ENCODE measurements at places on chromosomes 13 and 19. TPM values are rescaled to one million over a fixed set of nuclear protein-coding genes. Genes with fewer than 3 reads are reported as not detected.

Gene KLK3
- total RNA-seq, result not detected

GRCh38 chr19:38733493-38734175 lies 10.6 kb downstream of the CAPN12 start:
- peak overlapping the region; percentile 31 for H3K4me3 ChIP-seq
- no peaks in the 10 kb centered on the region for H3K27me3 ChIP-seq
- peak overlapping the region; percentile 90 for H3K27ac ChIP-seq

DNA sequence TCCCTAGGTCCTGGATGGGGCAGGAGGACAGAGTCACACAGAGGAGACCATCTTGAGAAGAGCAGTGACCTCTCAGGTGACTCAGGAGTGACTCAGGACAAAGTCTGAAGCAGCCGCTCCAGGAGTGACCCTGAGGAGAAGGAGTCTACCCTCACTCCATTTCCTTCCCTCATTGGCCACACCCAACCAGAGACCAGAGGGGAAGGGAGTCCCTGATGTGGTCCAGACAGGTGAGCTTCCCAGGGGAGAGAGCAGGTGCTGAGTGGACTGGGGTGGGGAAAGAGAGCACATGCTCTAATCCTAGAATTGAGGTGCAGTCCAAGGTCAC lies 75.5 kb upstream of the MEDAG start:
- peaks cover 7% of the 10 kb centered on the region for H3K4me1 ChIP-seq
- H3K27me3 ChIP-seq, result peaks cover 30% of the 10 kb centered on the region
- H3K4me3 ChIP-seq, result no peak overlapping the region
- H3K27ac ChIP-seq, result no peak overlapping the region
- no peak for DNase-seq
- H3K36me3 ChIP-seq, result peaks cover 3% of the 10 kb centered on the region

Gene FPR3
- total RNA-seq, result not detected

DNA sequence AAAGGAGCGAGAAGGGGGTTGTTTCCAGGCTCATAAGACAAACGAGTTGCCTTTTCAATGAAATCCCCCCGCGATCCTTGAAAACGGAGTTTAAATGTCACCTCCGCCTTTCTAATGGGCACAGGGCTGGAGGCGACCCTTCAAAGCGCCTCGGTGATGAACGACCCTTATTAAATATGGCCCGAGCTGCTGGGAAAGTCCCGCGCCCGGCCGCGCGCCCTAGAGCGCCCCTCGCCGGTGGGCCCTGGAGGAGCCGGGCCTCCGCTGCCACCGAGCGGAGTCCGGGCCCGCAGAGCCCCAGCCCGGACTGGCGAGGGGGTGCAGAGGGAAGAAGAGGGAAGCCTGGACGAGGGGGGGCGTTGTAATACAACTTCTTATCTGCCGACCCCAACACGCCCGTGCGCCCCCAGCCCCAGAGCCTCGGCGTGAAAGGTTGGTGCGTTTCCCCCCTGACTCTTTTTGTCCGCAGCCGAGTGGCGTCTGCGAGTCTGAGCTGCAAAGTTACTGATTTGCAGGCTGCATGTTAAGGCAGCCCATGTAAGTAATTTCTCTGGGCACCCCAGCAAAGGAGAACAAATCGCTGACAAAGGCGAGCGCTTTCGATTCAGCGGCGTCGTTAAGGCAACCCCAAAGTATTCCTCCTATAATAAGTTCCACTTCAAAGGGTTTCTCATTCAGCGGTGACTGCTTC lies 11.9 kb downstream of the ZIC5 start:
- peaks cover 79% of the 10 kb centered on the region for H3K27me3 ChIP-seq
- peak overlapping the region; percentile 19 for H3K27ac ChIP-seq
- H3K4me3 ChIP-seq, result peak overlapping the region; percentile 31
- DNase-seq, result no peak
- H3K36me3 ChIP-seq, result peaks cover 3% of the 10 kb centered on the region

Gene SERPINE3
- not detected for total RNA-seq

DNA sequence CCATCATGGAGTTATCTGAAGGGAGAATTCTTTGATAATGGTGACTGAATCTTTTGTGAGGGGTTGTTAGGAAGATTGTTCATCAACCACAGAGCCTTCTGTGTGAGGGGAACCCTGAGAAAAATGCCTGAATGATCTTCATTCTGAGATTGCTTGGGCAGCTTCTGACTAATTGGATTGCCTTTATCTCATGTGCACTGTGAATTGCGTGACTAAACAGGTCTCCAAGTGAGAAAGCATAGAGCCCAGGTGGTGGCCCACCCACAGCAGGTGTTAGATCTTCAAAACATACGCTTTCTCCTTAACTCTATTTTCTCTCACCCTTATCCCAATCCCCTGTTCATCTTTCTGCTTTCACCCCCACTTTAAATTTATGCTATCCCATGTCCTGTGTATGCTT lies 58.3 kb downstream of the DOCK9 start:
- peak overlapping the region; percentile 14 for H3K27ac ChIP-seq
- peaks cover 29% of the 10 kb centered on the region for H3K4me1 ChIP-seq
- no peak overlapping the region for H3K4me3 ChIP-seq
- H3K27me3 ChIP-seq, result no peaks in the 10 kb centered on the region

GRCh38 chr13:87674247-87674738 lies 3.1 kb downstream of the SLITRK5 start:
- no peak overlapping the region for H3K27ac ChIP-seq
- peaks cover 9% of the 10 kb centered on the region for H3K4me1 ChIP-seq
- peaks cover 3% of the 10 kb centered on the region for H3K36me3 ChIP-seq
- H3K4me3 ChIP-seq, result peak overlapping the region; percentile 75
- peaks cover 56% of the 10 kb centered on the region for H3K27me3 ChIP-seq

GRCh38 chr13:109779074-109779473 lies 7.3 kb downstream of the IRS2 start:
- DNase-seq, result peak; percentile 29
- H3K27ac ChIP-seq, result peak overlapping the region; percentile 88
- H3K4me1 ChIP-seq, result peaks cover 45% of the 10 kb centered on the region
- H3K4me3 ChIP-seq, result peak overlapping the region; percentile 85

Gene RDH8
- not detected for total RNA-seq

- no peaks in the 10 kb centered on the region for H3K27me3 ChIP-seq
- no peak for DNase-seq
- no peaks in the 10 kb centered on the region for H3K36me3 ChIP-seq
- H3K4me3 ChIP-seq, result peak overlapping the region; percentile 87
- H3K27ac ChIP-seq, result peak overlapping the region; percentile 90
- H3K4me1 ChIP-seq, result peaks cover 33% of the 10 kb centered on the region
These were observed 158.0 kb downstream of the TM9SF2 start for GRCh38 chr13:99659226-99659625.

DNA sequence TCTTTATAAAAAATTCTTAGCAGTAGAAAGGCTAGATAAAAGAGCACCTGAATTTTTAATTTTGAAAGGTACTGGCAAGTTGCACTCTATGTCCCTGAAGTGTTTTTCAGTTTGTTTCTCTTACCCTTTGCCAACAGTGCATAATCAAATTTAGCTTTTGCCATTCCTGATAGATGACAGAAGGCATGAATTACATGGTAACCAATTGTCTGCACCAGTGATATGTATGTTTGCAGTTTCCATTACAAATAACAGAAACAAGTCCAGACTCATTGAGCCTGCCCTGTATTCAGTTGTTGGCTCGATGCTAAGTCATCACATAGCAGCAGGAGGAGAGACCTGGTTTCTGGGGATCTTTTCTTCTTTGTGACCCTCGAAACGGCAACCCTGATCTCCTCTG lies 309.8 kb downstream of the DNAJC15 start:
- peaks cover 2% of the 10 kb centered on the region for H3K36me3 ChIP-seq
- peaks cover 44% of the 10 kb centered on the region for H3K27me3 ChIP-seq
- no peak overlapping the region for H3K4me3 ChIP-seq
- no peak overlapping the region for H3K27ac ChIP-seq
- H3K4me1 ChIP-seq, result no peaks in the 10 kb centered on the region

GRCh38 chr19:35442091-35442490 lies 6.0 kb upstream of the FFAR2 start:
- peaks cover 10% of the 10 kb centered on the region for H3K27me3 ChIP-seq
- H3K27ac ChIP-seq, result no peak overlapping the region
- H3K4me3 ChIP-seq, result no peak overlapping the region
- DNase-seq, result no peak
- no peaks in the 10 kb centered on the region for H3K36me3 ChIP-seq
- H3K4me1 ChIP-seq, result peaks cover 27% of the 10 kb centered on the region

DNA sequence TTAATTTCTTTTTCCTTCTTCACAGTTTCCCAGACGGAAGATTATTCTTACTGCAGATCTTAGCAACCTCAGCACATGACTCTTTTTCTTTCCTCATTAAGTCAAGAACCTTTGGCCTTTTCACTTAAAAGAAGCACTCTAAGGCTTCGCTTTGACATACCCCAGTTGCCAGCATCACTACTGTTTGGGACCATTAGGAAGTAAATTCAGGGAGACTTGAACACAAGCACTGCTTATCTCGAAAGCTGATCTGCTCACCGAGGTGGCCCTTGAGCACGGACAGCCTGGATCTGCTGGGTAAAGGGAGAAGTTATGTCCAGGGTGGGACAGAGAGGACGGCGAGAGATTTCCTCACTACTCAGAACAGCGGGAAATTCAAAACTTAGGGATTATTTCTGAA lies 151.4 kb upstream of the RNF113B start:
- peaks cover 2% of the 10 kb centered on the region for H3K4me1 ChIP-seq
- no peak for DNase-seq
- no peak overlapping the region for H3K27ac ChIP-seq
- H3K4me3 ChIP-seq, result no peak overlapping the region

DNA sequence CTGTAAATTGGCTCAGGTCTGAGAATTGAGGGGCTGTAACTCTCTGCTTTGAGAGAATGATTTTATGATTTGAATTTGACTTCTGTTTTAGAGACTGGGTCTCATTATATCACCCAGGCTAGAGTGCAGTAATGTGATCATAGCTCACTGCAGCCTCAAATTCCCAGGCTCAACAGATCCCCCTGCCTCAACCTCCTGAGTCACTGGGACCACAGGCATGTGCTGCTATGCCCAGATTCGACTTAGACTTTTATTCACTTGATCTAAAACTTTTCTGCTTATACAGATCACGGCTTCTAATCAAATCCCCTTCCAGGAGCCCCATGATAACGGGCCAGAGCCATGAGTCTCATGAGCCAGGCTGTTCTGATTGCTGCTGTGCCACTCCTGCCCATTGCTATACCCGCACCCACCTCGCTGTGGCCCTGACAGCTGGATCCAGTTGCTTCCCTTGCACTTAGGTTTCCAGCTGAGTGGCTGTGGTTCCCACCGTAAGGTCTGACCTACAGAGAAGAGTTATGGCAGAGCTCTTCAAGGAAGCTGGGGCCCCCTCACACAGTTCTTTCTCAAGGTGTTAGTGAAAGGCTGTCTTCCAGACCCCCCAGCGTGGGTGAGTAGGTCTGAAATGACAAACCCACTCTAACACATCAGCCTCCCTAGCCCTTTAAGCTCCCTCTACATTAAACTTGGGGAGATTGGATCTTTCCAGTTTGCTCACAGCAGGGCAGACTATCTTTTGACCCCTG lies 251.2 kb upstream of the SGCG start:
- H3K27me3 ChIP-seq, result peaks cover 27% of the 10 kb centered on the region
- H3K27ac ChIP-seq, result no peak overlapping the region
- DNase-seq, result no peak

GRCh38 chr19:30266687-30267086 lies 105.5 kb upstream of the ZNF536 start:
- H3K4me1 ChIP-seq, result peaks cover 2% of the 10 kb centered on the region
- H3K27me3 ChIP-seq, result peaks cover 44% of the 10 kb centered on the region
- H3K4me3 ChIP-seq, result no peak overlapping the region
- no peaks in the 10 kb centered on the region for H3K36me3 ChIP-seq
- no peak overlapping the region for H3K27ac ChIP-seq

DNA sequence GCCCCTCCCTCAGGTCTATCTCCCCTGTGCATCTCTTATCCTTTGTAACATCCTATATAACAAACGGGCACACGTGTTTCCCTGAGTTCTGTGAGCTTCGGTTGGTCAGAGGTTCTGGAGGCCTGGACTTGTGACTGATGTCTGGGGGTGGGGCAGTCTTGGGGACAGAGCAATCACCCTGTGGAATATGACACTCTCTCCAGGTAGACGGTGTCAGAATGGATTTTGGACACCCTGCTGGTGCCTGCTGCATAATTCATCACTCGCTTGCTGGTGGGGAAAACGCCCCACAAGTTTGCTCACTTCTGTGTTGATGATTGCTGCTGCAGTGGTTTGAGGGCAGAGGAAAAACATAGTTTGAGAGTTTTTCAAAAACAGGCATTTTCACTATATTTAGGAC lies 223.2 kb downstream of the UQCRFS1 start:
- H3K27me3 ChIP-seq, result peaks cover 5% of the 10 kb centered on the region
- H3K27ac ChIP-seq, result no peak overlapping the region
- no peaks in the 10 kb centered on the region for H3K36me3 ChIP-seq
- no peak overlapping the region for H3K4me3 ChIP-seq
- H3K4me1 ChIP-seq, result no peaks in the 10 kb centered on the region
- no peak for DNase-seq

DNA sequence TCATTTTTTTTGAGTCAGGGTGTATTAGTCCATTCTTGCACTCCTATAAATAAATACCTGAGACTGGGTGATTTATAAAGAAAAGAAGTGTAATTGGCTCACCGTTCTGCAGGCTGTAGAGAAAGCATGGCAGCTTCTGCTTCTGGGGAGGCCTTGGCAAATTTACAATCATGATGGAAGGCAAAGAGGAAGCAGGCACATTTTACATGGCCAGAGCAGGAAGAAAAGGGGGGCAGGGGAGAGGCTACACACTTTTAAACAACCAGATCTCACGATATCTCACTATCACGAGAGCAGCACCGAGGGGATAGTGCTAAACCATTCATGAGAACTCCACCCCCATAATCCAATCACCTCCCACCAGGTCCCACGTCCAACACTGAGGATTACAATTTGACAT lies 44.5 kb upstream of the MIR17HG start:
- H3K4me1 ChIP-seq, result no peaks in the 10 kb centered on the region
- H3K27me3 ChIP-seq, result peaks cover 14% of the 10 kb centered on the region
- H3K27ac ChIP-seq, result no peak overlapping the region
- H3K4me3 ChIP-seq, result no peak overlapping the region

Gene FBXL3
- total RNA-seq, result 81.2 TPM

- no peak overlapping the region for H3K27ac ChIP-seq
- H3K36me3 ChIP-seq, result no peaks in the 10 kb centered on the region
- no peak for DNase-seq
These were observed 184.2 kb downstream of the SLITRK6 start for GRCh38 chr13:85615031-85615430.

Gene CCDC8
- not detected for total RNA-seq

Gene ACP7
- total RNA-seq, result not detected

DNA sequence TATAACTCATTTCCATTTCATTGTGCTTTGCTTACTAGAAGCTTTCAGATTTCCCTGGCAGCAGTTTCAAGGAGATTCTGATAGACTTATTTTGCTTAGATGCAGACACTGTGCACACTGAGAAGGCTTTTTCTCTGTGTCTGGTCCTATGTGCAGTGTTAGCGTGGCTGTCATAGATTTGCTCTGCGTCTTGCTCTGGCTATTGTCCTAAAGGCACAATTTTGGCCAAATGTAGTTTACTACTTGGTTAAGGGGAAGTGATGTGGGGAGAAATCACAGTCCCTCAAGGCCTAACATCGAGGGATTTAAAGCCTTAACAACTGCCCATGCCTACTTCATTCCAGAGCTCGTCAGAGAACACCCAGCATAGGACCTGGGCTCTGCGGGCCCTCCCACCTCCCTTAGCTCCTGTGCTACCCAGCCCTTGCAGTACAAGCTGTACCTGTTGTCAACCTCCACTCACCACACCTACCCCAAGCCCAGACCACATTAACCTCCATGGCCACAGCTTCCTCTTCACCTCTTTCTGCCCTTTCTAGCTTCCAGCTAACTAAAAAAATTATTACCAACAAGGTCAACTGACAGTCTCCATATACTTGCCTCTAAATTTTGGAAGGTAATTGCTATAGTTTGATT lies 38.9 kb upstream of the KATNAL1 start:
- H3K36me3 ChIP-seq, result peaks cover 2% of the 10 kb centered on the region
- H3K27ac ChIP-seq, result peak overlapping the region; percentile 62
- no peak for DNase-seq
- H3K27me3 ChIP-seq, result no peaks in the 10 kb centered on the region

- peaks cover 15% of the 10 kb centered on the region for H3K27me3 ChIP-seq
- no peak overlapping the region for H3K4me3 ChIP-seq
- no peak overlapping the region for H3K27ac ChIP-seq
- DNase-seq, result no peak
- H3K4me1 ChIP-seq, result no peaks in the 10 kb centered on the region
These were observed 17.4 kb downstream of the CCDC70 start for GRCh38 chr13:51879133-51879532.
